Sigmoid colon (tissue), 7 donors: ENCODE measurements at places on chromosomes 2 and 18. TPM values are rescaled to one million over a fixed set of nuclear protein-coding genes. Genes with fewer than 3 reads are reported as not detected.
A peak's percentile ranks its signal among the peaks of the same experiment; 100 is the strongest.

- H3K27me3 ChIP-seq = no peaks in the 10 kb centered on the region
- no peaks in the 10 kb centered on the region for H3K36me3 ChIP-seq
- H3K27ac ChIP-seq = no peak overlapping the region
- no peaks in the 10 kb centered on the region for H3K4me1 ChIP-seq
- no peak overlapping the region for H3K4me3 ChIP-seq
- no peak for DNase-seq
Observed at GRCh38 chr2:169080250-169081069, 11.1 kb downstream of the DHRS9 start.

DNA sequence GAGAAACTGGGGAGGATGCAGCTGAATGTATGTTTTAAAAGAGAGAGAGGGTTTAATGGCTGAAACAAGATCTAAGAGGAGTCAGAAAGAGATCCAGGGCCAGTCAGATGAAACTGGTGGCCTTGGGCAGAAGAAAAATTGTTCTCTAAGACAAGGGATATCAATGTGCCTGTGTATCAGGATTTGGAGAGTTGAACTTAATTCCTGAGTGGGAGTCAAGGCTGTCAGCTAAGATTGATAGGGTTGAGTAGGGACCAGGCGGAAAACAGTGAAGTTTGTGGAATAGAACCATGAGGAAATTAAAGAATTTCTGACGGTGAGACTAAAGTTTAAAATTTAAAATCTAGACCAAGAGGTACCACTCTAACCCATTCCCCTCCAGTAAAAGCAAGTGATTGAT, 199.2 kb downstream of the PARD3B start:
- H3K4me1 ChIP-seq = no peaks in the 10 kb centered on the region
- DNase-seq = no peak
- no peaks in the 10 kb centered on the region for H3K27me3 ChIP-seq
- no peak overlapping the region for H3K4me3 ChIP-seq
- H3K27ac ChIP-seq = no peak overlapping the region

DNA sequence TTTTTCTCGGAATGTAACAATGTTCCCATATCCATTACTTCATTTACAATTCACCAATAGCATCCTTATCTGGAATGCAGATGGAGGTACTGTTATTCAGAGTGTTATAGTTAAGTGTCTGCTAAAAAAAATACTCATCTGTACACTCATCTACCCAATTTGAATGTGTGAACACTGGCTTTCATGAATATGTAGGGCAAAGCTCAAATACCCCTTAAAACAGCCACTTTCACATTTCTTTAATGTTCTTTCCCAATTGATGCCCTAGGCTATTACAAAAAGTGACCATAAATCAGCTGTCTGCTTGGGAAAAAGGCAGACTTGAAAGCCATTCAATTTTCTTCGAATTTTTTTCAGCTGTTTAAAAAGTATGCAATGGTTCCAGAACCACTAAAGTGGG, 796.3 kb upstream of the FSHR start:
- H3K4me3 ChIP-seq = no peak overlapping the region
- no peak overlapping the region for H3K27ac ChIP-seq
- DNase-seq = no peak
- no peaks in the 10 kb centered on the region for H3K4me1 ChIP-seq
- no peaks in the 10 kb centered on the region for H3K36me3 ChIP-seq

GRCh38 chr2:192657362-192657761, 462.6 kb upstream of the TMEFF2 start:
- DNase-seq = no peak
- no peak overlapping the region for H3K4me3 ChIP-seq
- no peak overlapping the region for H3K27ac ChIP-seq
- no peaks in the 10 kb centered on the region for H3K27me3 ChIP-seq
- no peaks in the 10 kb centered on the region for H3K4me1 ChIP-seq

GRCh38 chr2:172253190-172254052, 150.7 kb upstream of the DLX2 start:
- H3K27me3 ChIP-seq = no peaks in the 10 kb centered on the region
- no peaks in the 10 kb centered on the region for H3K4me1 ChIP-seq
- no peak overlapping the region for H3K4me3 ChIP-seq
- no peak for DNase-seq
- no peaks in the 10 kb centered on the region for H3K36me3 ChIP-seq

AP1S3 gene
- total RNA-seq = not detected

DNA sequence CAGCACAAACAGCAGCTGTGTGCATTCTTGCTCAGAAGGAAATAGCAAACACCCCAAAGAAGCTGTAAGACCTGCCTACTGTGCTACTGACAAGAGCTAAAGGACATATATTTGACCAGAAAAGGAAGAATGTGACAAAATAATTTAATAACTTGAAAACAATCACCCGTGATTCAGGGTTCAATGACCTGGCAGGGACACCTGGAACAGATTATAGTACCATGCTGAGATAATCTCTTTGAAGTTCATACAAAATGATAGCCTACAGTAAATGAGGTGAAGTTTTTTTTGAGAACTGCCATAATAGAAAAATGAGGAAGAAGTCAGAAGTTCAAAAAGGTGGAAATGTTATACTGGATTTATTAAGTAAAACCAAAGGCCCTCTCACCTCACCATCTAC, 324.8 kb upstream of the GULP1 start:
- H3K27ac ChIP-seq = no peak overlapping the region
- no peaks in the 10 kb centered on the region for H3K27me3 ChIP-seq
- H3K4me1 ChIP-seq = no peaks in the 10 kb centered on the region
- H3K4me3 ChIP-seq = no peak overlapping the region
- no peaks in the 10 kb centered on the region for H3K36me3 ChIP-seq

CLIP4 gene
- total RNA-seq = 68.5 TPM

IL36RN gene
- total RNA-seq = not detected

RAB17 gene
- total RNA-seq = 0.36 TPM

HOXD9 gene
- total RNA-seq = 11.2 TPM

LYG2 gene
- not detected for total RNA-seq

DOCK10 gene
- total RNA-seq = 8.0 TPM

DNA sequence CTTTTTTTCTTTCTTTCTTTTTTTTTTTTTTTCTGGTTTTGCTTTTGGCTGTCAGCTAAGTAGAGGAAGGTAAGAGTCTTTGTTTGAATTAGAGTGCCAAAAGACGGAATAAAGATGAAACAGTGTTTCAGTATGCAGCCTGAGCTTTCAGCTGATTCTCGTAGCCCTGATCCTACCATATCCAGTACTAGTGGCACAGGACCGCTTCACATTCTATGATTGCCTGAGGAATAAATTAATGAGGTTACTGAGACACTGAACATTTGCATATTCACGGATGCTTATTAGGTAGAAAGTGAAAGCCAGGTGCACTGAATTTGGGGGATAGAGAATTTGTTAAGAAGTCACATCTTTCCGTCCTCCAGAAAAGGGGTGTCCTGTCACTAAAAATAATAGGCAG, 421.5 kb upstream of the POU3F3 start:
- no peaks in the 10 kb centered on the region for H3K4me1 ChIP-seq
- H3K27ac ChIP-seq = no peak overlapping the region
- no peaks in the 10 kb centered on the region for H3K27me3 ChIP-seq
- no peak for DNase-seq
- H3K4me3 ChIP-seq = no peak overlapping the region

- peak; percentile 82 for DNase-seq
- H3K27ac ChIP-seq = peak overlapping the region; percentile 88
- H3K27me3 ChIP-seq = no peaks in the 10 kb centered on the region
- peak overlapping the region; percentile 67 for H3K4me3 ChIP-seq
- H3K4me1 ChIP-seq = peaks cover 40% of the 10 kb centered on the region
Observed at GRCh38 chr2:240433973-240434727, 1.3 kb upstream of the GPC1 start.

DNA sequence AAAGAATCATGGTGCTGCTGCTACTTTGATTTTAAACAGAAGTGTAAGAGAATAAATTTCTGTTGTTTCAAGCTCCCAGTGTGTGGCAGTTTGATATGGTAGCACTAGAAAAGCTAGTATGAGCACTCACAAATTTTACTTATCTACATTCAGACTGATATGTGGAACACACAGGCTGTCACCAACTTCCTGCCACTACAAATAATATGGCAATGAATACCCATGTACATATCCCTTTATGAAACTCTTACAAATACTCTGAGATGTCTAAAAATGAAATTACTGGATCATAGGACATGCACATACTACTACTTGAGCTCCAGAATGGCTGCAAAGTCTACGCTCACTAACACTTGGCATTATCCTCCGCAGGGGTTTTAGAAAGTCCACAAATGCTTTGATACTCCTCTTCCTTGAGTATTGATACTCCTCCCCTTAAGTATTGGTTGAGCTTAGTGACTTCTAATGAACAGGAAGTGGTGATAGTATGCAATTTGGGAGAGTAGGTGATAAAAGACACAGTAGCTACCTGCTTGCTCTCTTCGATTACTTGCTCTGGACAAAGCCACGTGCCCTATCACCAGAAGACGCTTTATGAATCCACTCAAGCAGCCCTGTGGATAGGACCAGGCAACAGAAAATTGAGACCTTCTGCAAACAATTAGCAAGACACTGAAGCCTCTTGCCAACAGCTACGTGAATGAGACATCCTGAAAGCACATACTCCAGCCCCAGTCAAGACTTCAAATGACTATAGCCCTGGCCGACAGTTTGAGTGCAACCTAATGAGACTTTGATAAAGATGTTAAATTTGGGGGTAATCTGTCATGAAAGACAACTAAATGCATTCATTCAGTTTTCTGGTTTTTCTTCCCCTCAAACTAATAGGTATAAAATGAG, 35.4 kb downstream of the FBXO11 start:
- no peaks in the 10 kb centered on the region for H3K36me3 ChIP-seq
- no peak for DNase-seq
- no peak overlapping the region for H3K4me3 ChIP-seq
- no peaks in the 10 kb centered on the region for H3K4me1 ChIP-seq
- no peak overlapping the region for H3K27ac ChIP-seq

GRCh38 chr2:146837857-146838256, 1007.0 kb upstream of the ACVR2A start:
- DNase-seq = no peak
- no peaks in the 10 kb centered on the region for H3K4me1 ChIP-seq
- H3K27me3 ChIP-seq = no peaks in the 10 kb centered on the region

GRCh38 chr2:118363604-118364003, 275.3 kb downstream of the INSIG2 start:
- no peaks in the 10 kb centered on the region for H3K4me1 ChIP-seq
- no peak overlapping the region for H3K27ac ChIP-seq
- no peak overlapping the region for H3K4me3 ChIP-seq
- no peaks in the 10 kb centered on the region for H3K27me3 ChIP-seq
- no peak for DNase-seq
- H3K36me3 ChIP-seq = no peaks in the 10 kb centered on the region

DNA sequence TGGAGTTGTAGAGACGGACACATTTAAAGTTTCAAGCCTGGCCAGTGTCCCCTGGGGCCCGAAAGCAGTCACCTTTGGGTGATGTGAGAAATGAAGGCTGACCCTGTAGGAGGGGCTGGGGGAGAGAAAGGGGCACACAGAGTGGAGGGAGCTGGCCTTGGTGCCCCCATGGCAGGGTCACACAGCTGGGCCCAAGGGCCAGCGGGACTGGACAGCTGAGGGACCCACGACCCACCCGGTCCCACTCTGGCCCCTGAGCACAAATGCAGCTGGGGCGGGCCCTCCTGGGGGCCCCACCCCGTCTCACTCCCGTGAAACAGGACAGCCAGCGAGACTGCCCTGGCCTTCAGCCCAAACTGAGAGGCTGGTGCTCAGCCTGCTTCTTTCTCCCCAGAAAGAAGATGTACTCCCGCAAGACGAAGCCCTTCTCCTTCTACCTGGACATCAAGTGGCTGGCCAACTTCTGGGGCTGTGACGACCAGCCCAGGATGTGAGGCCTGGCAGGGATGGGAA, 6.1 kb downstream of the AGXT start:
- H3K4me3 ChIP-seq = no peak overlapping the region
- H3K4me1 ChIP-seq = no peaks in the 10 kb centered on the region
- H3K27me3 ChIP-seq = no peaks in the 10 kb centered on the region
- no peaks in the 10 kb centered on the region for H3K36me3 ChIP-seq
- no peak overlapping the region for H3K27ac ChIP-seq

GRCh38 chr2:166803373-166804000, 84.8 kb upstream of the XIRP2 start:
- H3K27ac ChIP-seq = no peak overlapping the region
- H3K4me1 ChIP-seq = peaks cover 17% of the 10 kb centered on the region
- H3K36me3 ChIP-seq = no peaks in the 10 kb centered on the region
- DNase-seq = no peak

GRCh38 chr2:233856184-233856583, 1.8 kb upstream of the HJURP start:
- no peaks in the 10 kb centered on the region for H3K27me3 ChIP-seq
- H3K36me3 ChIP-seq = no peaks in the 10 kb centered on the region
- no peak overlapping the region for H3K27ac ChIP-seq
- DNase-seq = no peak

DNA sequence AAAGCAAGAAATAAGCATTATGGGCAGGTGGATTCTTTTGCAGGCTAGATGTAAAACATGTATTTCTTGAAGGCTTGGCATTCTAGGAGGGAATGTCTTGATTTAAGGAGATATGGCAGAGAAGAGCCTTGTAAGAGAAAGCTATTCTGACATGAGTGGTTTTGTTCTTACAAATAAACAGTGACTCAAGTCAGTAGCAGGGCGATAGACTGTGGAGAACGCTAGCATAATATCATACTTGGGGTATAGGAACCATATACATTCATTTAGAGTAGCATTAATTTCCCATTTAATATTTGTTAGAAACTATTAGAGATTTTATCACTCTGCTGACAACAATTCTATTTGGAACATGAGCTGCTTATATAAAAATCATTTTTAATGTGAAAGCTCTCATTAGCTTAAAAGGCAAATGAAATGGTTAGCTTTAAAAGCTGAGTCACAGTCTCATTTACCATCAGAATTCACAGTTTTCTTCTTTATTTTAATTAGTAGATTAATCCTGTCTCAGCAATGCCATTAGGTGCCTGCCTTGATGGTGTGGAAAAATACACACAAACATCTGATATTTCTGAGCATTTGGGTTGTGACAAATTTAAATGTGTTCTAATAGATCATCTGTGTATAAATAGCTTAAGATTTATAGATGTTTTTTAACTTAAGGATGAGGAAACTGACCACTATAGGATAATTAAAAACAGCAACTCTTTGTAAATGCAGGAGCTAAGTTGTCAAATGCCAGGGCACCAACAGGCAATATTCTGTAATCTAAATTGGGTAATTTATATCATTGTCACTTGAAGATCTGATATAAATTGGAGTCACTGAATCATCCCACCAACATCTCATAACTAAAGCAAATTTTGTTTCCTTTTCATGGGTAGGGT, 276.7 kb downstream of the PLCL1 start:
- H3K27me3 ChIP-seq = no peaks in the 10 kb centered on the region
- H3K4me1 ChIP-seq = no peaks in the 10 kb centered on the region
- no peak overlapping the region for H3K4me3 ChIP-seq

GPBAR1 gene
- 5.3 TPM for total RNA-seq
